ENCODE measurements at places on chromosomes 1 and 21.

DNA sequence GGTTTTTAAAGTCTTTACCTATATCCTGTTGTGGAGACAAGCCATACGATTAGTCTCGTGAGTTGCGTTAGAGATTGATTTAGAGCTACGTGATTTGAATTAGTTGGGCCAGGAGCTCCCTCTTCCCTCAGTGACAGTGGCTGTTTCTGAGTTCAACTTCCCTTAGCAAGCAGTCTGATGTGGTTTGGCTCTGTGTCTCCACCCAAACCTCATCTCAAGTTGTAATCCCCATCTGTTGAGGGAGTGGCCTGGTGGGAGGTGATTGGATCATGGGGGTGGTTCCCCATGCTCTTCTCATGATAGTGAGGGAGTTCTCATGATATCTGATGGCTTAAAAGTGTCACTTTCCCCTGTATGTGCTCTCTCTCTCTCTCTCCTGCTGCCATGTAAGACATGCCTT lies 192.9 kb upstream of the PTGFR start:
- DNase-seq = no peak

GRCh38 chr1:84997667-84998600 lies 1.0 kb upstream of the MCOLN2 start:
- DNase-seq = no peak

GRCh38 chr1:151504759-151505158 lies 6.4 kb upstream of the CGN start:
- DNase-seq = no peak

DNA sequence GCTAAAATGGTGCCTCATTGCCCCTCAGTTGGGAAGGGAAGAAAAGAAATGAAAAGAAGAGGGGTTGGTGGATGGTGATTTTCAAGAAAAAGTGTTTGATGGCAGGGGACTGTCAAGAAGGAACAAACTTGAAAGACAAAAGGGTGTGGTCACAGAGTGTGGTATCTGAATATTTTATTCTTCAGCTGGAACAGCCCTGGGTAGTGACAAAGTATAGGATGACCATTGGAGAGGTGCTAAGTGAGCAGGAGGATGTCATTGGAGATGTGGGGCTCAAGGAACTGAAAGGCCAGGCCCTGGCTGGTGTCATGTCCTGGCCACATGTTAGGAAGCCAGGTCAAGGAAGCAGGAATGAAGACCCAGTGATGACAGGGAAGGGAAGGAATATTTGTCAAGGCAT lies 71.0 kb upstream of the CD55 start:
- no peak for DNase-seq

- no peak for DNase-seq
These were observed 46.5 kb downstream of the NCF2 start for GRCh38 chr1:183543619-183544204.

DNA sequence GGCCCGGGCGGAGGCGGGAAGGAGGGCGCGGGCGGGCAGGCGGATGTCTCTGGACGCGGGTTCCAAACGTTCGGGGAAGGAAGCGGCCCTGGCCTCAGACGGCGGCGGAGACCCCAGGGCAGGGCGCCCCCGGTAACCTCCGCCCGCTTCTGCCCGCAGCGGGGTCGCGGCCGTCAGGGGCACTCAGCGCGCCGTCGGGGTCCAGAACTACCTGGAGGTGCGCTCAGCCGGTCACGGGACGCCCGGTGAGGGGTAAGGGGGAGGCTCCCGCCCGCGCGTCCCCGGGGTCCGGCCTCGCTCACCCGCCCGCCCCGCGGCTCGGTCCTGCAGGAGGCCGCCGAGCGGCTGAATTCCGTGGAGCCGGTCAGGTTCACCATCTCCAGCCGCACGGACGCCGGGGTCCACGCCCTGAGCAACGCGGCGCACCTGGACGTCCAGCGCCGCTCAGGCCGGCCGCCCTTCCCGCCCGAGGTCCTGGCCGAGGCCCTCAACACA lies 406 bp downstream of the PUSL1 start:
- no peak for DNase-seq
